ENCODE measurements at places on chromosomes 12 and 14. TPM values are rescaled to one million over a fixed set of nuclear protein-coding genes. Genes with fewer than 3 reads are reported as not detected.

LRCOL1 gene
- total RNA-seq, result not detected

- no peak for DNase-seq
- H3K4me1 ChIP-seq, result peaks cover 2% of the 10 kb centered on the region
- H3K27ac ChIP-seq, result no peak overlapping the region
- H3K4me3 ChIP-seq, result no peak overlapping the region
- H3K36me3 ChIP-seq, result no peaks in the 10 kb centered on the region
Observed at GRCh38 chr14:48723841-48724495, 862.2 kb downstream of the RPS29 start.

- no peaks in the 10 kb centered on the region for H3K36me3 ChIP-seq
- DNase-seq, result no peak
- H3K4me3 ChIP-seq, result no peak overlapping the region
- H3K4me1 ChIP-seq, result no peaks in the 10 kb centered on the region
- no peaks in the 10 kb centered on the region for H3K27me3 ChIP-seq
Observed at GRCh38 chr14:95649230-95649629, 37.0 kb upstream of the TCL1B start.

DNA sequence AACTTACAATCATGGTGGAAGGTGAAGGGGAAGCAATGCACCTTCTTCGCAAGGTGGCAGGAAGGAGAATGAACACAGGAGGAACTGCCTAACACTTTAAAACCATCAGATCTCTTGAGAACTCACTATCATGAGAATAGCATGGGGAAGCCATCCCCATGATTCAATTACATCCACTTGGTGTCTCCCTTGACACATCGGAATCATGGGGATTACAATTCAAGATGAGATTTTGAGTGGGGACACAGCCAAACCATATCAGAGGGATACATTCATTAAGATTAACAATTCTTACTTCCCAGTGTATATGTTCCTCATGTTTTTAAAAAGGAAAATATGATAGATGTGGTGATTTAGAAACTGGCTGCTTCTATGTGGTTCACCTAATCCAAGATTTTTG lies 117.9 kb downstream of the PDE3A start:
- H3K36me3 ChIP-seq, result no peaks in the 10 kb centered on the region
- no peak overlapping the region for H3K27ac ChIP-seq
- H3K4me3 ChIP-seq, result no peak overlapping the region
- no peak for DNase-seq
- no peaks in the 10 kb centered on the region for H3K27me3 ChIP-seq
- no peaks in the 10 kb centered on the region for H3K4me1 ChIP-seq

KRT80 gene
- 0.71 TPM for total RNA-seq

OASL gene
- 1.7 TPM for total RNA-seq

Measured in aorta (tissue), 5 donors.